ENCODE measurements at places on chromosomes 4 and X. TPM values are rescaled to one million over a fixed set of nuclear protein-coding genes. Genes with fewer than 3 reads are reported as not detected.

The GNPDA2 gene
- total RNA-seq, result 8.5 TPM

The DMP1 gene
- not detected for total RNA-seq

The NHSL2 gene
- 1.0 TPM for total RNA-seq

The MMRN1 gene
- not detected for total RNA-seq
